ENCODE measurements at places on chromosomes 1 and 21. TPM values are rescaled to one million over a fixed set of nuclear protein-coding genes. Genes with fewer than 3 reads are reported as not detected.

RAVER2 gene
- total RNA-seq = 0.29 TPM

SLC6A9 gene
- 0.06 TPM for total RNA-seq

CYP4A11 gene
- not detected for total RNA-seq

TMPRSS2 gene
- not detected for total RNA-seq

GRCh38 chr1:97304366-97304765 lies 582.8 kb downstream of the PTBP2 start:
- DNase-seq = peak; percentile 21

DNA sequence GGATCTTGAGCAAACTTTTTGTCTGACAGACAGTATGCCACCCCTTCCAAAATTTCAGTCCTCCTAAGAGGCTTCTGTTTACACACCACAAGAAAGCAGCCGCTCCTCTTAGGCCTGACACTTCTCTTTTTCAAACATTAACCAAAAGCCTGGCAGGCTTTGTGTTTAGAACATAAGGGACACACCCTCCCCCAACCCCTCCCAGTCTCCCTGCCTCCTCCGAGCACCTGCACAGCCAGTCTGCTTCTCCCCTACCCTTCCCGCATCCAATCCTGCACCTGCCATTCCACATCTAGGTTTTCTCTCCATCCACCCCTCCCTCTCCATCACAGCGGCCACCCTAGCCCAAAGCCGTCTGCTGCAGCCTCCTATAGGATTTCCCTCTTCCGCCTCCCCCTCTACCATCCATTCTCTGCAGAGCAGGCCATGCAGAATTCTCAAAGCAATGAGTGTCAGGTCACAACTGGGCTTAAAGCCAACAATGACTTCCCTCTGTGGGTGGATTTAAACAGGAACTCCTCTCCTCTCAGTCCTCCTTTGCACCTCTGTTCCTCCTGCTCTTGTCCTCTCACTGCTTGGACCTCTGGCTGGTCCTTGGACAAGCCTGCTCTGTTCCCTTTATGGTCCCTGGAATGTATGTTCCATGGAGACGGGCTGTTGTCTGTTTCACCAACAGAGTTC lies 478.2 kb downstream of the NPHP4 start:
- no peak for DNase-seq

GRCh38 chr1:10865518-10866320 lies 69.3 kb upstream of the CASZ1 start:
- no peak for DNase-seq

Data from LHCN-M2 (cell line).